Skeletal muscle cell (primary cell): ENCODE measurements at places on chromosomes 16 and 17.
A peak's percentile ranks its signal among the peaks of the same experiment; 100 is the strongest.

GRCh38 chr16:65788434-65789140 is 577.9 kb upstream of the CDH5 start:
- no peak for DNase-seq

GRCh38 chr16:17031484-17032268 is 439.1 kb downstream of the XYLT1 start:
- DNase-seq = no peak

DNA sequence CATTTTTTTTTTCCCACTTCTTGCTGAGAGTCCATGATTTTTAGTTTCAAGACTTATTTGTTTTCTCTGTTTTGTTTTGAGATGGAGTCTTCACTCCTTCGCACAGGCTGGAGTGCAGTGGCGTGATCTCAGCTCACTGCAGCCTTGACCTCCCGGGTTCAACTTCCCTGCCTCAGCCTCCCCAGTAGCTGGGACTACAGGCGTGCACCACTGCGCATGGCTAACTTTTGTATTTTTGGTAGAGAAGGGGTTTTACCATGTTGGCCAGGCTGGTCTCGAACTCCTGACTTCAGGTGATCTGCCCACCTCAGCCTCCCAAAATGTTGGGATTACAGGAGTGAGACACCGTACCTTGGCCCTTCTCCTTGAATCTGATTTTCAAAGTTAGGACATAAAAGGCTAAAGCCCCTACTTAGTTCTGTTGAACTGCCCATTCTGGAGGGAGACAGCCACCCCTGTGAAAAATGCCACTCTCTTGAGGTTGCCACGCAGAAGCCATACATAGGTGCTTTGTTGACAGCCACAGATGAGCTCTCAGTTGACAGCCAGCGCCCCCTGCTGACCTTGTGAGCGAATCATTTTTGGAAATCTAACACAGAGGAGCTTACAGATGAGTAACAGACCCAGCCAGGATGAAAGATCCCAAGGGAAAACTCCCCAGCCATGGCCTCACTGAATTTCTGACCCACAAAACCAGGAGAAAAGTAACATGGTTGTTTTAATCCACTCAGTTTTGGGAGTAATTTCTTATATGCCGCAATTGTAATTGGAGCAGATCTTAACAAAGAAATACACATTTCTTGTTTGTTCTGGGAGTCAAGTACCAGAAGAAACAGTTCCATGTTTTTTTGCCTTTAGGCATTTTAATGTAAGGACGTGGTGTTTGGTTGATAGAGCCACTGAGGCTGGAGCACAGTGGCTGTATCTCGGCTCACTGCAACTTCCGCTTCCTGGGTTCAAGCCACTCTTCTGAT is 38.8 kb downstream of the PKD1L3 start:
- DNase-seq = peak; percentile 78

DNA sequence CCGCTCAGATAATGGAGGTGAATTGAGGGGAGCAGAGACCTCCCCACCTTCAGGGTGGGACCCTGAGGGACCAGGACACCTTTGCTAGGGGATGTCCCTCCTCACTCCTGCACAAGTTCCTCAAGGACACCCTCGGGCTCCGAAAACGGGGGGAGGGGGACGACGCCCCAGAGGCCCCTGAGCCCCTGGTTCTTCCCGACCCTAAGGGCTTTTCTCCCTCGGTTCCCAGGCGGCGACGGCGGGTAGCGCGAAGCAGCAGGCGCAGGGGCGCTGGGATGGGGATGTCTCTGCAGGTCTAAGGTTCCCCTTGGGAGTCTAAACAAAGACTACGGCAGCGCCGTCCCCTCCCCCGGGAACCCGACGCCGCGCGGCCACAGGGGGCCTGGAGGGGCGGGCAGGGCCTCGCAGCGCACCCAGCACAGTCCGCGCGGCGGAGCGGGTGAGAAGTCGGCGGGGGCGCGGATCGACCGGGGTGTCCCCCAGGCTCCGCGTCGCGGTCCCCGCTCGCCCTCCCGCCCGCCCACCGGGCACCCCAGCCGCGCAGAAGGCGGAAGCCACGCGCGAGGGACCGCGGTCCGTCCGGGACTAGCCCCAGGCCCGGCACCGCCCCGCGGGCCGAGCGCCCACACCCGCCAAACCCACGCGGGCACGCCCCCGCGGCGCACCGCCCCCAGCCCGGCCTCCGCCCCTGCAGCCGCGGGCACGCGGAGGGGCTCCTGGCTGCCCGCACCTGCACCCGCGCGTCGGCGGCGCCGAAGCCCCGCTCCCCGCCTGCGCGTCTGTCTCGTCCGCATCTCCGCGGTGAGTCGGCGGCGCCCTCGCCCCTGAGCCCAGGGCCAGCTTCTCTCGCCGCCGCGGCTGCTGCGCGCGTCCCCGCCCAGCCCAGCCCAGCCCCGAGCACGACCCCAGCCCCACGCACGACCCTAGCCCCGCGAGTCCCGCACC is 36.7 kb upstream of the NDRG4 start:
- no peak for DNase-seq

DNA sequence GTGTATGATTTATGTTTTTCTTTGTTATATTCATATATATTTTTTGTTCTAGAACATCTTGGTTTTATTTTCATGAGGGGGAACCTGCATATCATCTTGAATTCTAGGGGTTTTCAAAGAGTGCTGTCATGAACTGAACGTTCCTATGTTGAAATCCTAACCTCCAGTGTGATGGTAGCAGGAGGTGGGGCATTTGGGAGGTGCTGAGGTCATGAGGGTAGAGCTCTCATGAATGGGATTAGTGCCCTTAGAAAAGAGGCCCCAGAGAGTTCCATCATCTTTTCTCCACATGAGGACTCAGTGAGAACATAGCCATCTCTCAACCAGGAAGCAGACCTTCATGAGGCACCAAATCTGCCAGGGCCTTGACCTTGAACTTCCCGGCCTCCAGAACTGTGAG is 34.6 kb upstream of the CCDC182 start:
- no peak for DNase-seq

- no peak for DNase-seq
Observed at GRCh38 chr16:72198771-72199201, 26.8 kb upstream of the PMFBP1 start.

DNA sequence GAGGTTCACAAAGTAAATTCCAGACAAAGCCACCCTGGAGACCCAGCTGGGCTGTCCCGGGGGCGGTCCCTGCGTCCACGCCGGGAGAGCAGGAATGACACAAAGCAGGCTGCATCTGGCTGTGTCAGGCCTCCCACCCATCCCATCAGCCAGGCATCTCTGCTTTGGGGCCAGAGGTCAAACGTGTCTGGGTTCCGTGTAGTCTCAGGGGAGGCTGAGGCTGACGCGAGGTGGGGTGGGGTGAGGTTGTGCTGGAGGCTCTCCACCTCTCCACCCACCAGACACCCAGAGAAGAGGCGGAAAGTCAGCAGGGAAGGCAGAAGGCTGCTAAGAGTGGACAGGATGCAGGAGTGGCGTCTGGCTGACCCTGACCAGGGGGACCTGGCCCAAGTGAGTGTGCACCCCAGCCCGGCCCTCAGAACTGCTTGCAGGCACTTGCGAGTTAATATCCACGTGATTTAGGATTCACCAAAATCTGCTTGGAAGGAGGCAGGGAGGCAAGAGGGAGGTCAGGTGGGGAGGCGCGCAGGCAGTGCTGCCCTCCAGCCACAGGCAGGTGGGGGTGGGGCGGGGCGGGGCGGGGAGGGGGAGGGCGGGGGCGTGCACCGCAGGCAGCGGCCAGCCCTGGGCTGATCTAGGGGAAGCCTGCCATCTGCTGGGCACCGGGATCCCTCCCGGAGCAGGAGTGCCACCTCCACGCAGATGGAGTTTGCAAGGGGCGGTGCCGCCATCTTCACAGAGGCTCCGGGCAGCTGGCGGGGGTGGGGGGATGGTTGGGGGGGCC is 44.3 kb downstream of the TBC1D16 start:
- no peak for DNase-seq

GRCh38 chr16:88451586-88452481 is 1.2 kb upstream of the ZFPM1 start:
- no peak for DNase-seq

- DNase-seq = no peak
Observed at GRCh38 chr16:15749371-15749770, 99.3 kb downstream of the NDE1 start.

GRCh38 chr16:10579575-10579964 is 828 bp downstream of the EMP2 start:
- DNase-seq = no peak

DNA sequence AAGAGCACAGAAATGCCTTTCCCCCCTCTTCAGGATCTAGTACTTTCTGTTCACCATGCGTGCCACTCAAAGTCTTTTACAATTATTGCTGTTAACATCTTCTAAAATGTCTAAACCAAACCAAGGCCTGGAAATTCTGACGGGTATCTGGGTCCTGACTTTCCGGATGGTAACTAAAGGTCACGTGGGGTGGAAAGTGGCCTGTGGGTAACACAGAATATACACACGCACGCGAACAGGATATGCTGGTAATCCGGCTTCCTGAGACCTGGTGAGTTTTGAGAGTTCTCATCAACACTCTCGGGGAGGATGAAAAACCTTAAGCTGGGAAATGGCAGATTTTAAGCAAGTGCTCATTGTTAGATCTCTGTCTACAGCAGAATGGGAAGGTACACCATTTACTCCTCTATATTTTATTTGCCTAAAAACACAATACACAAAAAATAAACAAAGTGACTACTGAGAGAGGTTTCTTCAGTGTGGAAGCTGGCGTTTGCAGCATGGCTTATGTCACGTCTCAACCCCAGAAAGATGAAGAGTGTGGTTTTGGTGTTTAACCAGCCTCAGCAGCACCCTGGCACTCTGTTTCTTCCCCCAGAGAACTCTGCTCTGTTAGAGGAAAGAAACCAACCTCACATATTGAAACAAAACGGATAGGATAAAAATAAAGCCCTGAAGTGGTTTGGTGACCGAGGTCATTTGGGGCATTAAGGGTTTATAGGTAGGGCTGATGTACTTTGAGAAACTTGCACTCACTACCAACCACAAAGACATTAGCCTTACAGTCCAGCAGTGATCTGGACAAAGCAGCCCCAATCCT is 37.3 kb downstream of the SMG6 start:
- no peak for DNase-seq

DNA sequence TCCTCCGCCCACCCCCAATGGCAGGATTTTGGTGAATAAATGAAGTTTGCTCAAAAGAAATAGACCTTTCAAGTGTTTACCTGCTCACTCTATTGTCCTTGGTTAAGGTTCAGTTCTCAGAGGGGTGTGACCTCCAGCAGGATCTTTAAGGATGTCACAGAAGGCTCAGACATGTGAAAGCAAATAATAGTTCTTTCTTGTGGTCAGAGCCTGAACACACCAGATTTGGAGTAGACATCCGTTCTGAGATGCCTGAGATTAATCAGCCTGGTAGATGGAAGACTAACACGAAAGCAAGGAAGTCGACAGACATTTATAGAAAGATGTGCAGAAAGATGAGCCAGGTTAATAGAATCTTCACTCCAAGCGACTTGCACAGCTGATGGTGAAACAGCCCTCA is 557.9 kb upstream of the CDH11 start:
- no peak for DNase-seq

DNA sequence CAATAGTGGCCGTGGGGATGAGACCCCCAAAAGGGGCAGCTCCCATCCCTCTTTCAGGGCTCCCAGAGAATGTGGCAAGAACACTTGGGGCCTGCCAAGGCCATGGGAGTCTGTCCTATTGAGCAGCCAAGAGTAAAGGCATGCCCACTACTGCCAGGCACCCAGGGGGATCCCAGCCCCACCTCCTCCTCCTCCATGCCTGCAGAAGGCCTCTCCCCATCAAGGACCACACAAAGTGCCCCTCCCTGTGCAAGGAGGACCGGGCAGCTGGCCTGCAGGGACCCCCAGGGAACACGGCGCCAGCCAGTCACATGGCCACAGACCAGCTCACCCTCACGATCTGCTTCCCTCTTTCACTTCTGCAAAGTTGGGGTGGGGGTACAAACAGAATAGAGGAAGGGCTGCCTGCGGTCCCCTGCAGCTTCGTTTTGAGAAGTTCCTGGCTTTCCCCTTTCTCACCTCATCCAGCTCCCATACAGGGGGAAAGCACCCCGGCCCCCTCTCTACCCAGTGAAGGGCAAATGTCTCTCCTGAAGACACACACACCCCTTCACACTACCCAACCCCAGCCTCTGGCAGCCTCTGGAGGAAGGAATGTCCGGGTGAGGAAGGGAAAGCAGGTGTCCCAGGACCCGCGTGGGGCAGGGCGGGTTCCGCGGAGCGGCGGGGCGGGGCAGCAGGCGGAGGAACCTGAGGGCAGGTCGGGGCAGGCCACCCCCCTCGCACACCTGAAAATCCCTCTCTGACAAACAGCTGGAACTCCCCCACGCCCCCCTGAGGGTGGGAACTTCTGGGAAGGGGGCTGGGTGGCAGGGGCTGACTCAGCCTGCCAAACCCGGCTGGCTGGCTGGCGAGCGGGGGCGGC is 2.0 kb downstream of the PPP1R9B start:
- DNase-seq = no peak

DNA sequence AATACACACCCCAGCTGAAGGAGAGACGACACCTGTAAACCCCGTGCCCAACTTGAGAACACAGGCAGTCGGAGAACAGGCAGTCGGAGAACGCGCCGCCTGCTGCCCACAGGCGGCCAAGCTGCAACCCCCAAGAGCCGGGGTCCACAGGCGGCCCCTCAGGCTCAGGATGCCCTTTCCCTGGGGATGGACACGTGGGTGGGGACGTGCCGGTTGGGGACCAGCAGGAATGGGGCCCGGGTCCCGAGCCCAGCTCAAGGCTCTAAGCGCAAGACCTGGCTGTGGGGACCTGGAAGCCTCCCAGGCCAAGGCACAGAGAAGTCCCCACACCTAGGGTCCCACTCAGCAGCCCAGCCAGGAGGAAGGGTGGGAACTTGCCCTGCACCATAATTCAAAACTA is 79.5 kb upstream of the GNG13 start:
- no peak for DNase-seq

GRCh38 chr16:54722210-54722676 is 208.4 kb upstream of the IRX5 start:
- no peak for DNase-seq

- no peak for DNase-seq
Observed at GRCh38 chr16:84990782-84991181, 20.6 kb downstream of the ZDHHC7 start.

GRCh38 chr17:31596382-31597323 is 205.2 kb downstream of the RAB11FIP4 start:
- peak; percentile 97 for DNase-seq

DNA sequence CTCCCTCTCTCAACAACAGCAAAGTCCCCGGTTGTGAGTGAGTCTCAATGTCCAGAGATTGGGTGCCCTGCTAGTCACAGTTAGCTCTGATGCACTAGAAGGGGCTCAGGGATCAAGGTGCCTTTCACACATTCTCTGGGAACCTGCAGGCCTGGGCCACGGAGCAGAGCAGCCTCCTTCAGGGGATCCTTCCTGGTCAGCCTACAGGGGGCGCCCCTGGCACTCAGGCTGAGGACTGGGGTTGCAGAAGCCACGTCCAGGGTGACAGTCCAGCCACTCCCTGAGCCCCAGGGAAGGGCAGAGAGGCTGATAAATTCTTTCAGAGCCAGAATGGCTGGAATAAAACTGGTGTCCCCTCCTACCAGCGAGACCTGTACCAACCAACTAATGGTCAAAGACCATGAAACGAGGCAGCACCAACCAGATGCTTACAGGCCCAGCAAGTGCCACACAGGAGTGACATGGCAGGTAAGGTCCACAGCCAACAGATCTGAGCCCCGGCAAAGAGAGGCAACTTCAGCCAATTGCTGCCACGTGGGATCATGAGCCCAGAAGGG is 43.5 kb downstream of the ST3GAL2 start:
- DNase-seq = no peak
